ENCODE measurements at places on chromosomes 3 and 15. TPM values are rescaled to one million over a fixed set of nuclear protein-coding genes. Genes with fewer than 3 reads are reported as not detected.

SLC28A2 gene
- not detected for total RNA-seq

BSN gene
- 0.14 TPM for total RNA-seq

MRPL3 gene
- total RNA-seq, result 128 TPM

ST3GAL6 gene
- 6.9 TPM for total RNA-seq

AADACL2 gene
- total RNA-seq, result not detected

MORC1 gene
- not detected for total RNA-seq

SCAP gene
- 73.7 TPM for total RNA-seq

IQCF5 gene
- total RNA-seq, result not detected

ZFAND6 gene
- 77.5 TPM for total RNA-seq

MKRN3 gene
- total RNA-seq, result 3.9 TPM

MESP1 gene
- total RNA-seq, result under 0.01 TPM

TTLL13 gene
- not detected for total RNA-seq

C3orf20 gene
- under 0.01 TPM for total RNA-seq

GLDN gene
- total RNA-seq, result 0.29 TPM

RTP3 gene
- total RNA-seq, result not detected

DNASE1L3 gene
- not detected for total RNA-seq

SLC33A1 gene
- total RNA-seq, result 68.9 TPM

SKOR1 gene
- total RNA-seq, result 0.22 TPM

MASP1 gene
- total RNA-seq, result 214 TPM

SCAANT1 gene
- not detected for total RNA-seq

LTK gene
- total RNA-seq, result 3.9 TPM

ACKR2 gene
- not detected for total RNA-seq

GCNT3 gene
- not detected for total RNA-seq

ARPIN gene
- 9.6 TPM for total RNA-seq

P2RY12 gene
- total RNA-seq, result not detected

PSMA4 gene
- 263 TPM for total RNA-seq

GOLGA6L7 gene
- total RNA-seq, result not detected

MUC4 gene
- not detected for total RNA-seq

UBR1 gene
- 29.5 TPM for total RNA-seq

RABL3 gene
- total RNA-seq, result 16.6 TPM

SUCLG2 gene
- 66.1 TPM for total RNA-seq

PPP1R14D gene
- total RNA-seq, result not detected

RTP4 gene
- total RNA-seq, result 1.4 TPM

All from placental pericyte (primary cell).